ENCODE measurements at places on chromosomes 2 and 18. TPM values are rescaled to one million over a fixed set of nuclear protein-coding genes. Genes with fewer than 3 reads are reported as not detected.

DNA sequence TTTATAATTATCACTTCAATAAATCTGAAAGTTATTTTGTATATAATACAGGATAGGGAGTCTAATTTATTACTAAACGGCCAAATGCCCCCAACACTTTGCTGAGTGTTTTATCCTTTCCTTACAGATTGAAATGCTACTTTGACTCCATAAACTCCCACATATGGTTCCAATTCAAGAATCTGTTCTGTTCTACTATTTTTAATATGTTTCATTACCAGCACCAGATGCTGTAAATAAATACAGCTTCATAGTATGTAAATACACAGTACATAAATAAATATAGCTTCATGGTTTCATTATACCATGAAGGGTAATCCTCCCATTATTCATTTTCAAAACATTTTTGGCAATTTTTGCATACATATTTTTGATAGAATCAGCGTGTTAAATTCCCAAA lies 34.0 kb upstream of the MREG start:
- no peak for DNase-seq

DNA sequence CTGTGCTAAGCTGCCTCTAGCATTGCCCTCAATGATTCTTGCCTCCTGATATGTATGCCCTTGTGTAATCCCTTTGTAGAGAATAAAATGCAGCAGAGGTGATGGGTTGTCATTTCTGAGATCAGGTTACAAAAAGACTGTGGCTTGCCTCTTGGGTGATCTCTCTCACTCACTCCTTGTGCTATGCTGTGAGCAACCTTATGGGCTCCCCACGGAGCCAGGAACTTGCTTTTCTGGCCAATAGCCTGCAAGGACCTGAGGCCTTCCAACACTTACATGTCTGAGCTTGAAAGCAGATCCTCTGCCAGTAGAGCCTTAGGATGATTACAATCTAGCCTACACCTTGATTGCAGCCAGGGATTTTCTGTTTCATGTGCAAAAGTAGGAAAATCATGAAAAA lies 123.1 kb upstream of the XIRP2 start:
- no peak for DNase-seq

DNA sequence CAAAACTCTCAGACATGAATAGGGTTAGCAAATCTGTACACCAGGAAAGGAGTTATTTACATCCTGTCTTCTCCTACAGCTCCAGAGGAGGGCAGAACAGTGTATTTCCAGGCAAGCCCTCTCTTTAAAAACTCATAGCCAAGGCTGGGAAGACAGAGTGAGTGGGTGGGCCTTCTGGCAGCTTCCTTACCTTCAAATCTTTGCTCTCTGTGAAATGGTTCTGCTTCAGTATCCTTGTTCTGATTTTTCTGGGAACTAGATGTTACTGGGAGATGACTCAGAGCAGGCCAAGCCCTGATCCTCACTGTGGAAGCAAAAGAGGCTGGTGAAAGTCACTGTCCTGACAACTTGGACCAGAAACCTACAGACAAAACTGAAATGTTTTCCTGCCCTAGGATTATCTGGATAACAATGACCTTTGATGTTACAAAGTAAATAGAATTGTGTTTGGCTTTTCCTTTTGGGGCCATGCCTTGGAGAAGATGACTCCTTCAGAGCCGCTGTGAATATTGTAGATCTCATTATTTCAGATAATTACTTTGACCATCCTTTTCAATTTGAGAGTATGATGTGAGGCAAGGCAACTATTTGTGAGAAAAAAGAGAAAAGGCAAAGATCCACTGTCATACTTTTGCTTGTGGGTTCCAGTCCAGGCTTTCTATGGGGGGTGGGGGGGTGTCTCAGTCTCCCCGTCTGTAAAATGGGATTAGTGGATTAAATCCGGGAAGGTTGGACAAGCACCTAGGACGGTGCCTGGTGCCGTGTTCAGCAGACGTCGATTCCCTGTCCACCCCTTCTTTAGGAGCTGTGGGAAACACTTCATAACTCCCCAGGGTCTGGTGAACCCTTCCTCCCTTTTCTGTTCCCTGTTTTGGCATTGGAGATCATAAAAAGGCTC lies 644 bp upstream of the QPCT start:
- peak; percentile 95 for DNase-seq

DNA sequence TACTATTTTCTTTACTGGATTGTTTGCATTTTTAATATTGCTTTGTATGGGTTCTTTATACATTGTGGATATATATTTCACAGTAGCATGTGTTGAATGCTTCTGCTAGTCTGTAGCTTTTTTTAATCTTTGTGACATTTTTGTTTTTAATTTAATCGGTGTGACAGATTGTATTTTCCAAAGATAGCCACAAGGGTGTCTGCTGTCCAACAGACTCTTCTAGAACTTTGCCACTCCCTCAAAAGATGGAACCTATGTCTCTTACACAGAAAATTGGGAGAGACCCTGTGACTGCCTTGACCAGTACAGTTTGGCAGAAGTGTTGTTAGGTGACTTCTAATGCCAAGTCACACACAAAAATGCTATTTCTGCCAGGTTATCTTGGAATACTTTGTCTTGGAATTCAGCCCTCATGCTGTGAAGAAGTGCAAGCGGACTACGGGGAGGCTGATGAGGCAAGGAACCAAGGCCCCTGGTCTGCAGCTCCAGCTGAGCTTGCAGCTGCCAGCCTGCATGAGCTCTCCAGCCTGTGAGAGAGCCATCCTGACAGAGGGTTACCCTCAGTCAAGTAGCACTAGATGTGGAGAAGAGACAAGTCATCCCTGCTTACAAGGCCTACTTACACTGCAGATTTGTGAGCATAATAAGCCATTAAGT lies 110.8 kb downstream of the TDRD15 start:
- no peak for DNase-seq

NT5C1B gene
- total RNA-seq = not detected

LHCGR gene
- total RNA-seq = not detected

Data from osteoblast (primary cell).